ENCODE measurements at places on chromosomes 2 and 18. TPM values are rescaled to one million over a fixed set of nuclear protein-coding genes. Genes with fewer than 3 reads are reported as not detected.

The SOX11 gene
- 0.23 TPM for total RNA-seq

- DNase-seq, result no peak
Measured at GRCh38 chr2:125169764-125170146, 1144.7 kb downstream of the CNTNAP5 start.

GRCh38 chr18:12911025-12911928, 27.2 kb upstream of the PTPN2 start:
- DNase-seq, result peak; percentile 90

- DNase-seq, result no peak
Measured at GRCh38 chr2:215684448-215685237, 248.8 kb upstream of the FN1 start.

The HOXD13 gene
- total RNA-seq, result not detected

GRCh38 chr18:73646196-73646595, 501.4 kb downstream of the FBXO15 start:
- DNase-seq, result no peak
